ENCODE measurements at places on chromosomes 4 and X.

DNA sequence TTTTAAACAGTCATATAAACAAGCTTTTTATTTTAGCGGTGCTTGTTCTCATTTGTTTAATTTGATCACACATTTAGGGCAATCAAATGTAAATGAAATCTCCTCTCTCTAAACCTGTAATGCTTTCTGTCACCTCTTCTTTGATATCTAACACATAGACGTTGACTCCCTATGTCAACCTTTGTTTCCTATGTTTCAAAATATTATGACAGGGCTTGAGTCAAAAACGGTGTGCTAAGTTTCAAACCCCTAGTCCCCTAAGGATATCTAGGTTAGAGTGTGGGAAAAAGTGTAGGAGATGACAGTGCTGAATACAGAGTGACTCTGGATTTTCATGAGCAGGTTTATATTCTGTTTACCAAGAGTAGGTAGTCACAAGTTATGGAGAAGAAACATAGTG lies 224.0 kb upstream of the CNKSR2 start:
- no peak for DNase-seq

GRCh38 chr4:159545556-159545955 lies 442.7 kb downstream of the RAPGEF2 start:
- no peak for DNase-seq

GRCh38 chr4:673349-674091 lies 556 bp downstream of the ATP5ME start:
- DNase-seq = no peak

DNA sequence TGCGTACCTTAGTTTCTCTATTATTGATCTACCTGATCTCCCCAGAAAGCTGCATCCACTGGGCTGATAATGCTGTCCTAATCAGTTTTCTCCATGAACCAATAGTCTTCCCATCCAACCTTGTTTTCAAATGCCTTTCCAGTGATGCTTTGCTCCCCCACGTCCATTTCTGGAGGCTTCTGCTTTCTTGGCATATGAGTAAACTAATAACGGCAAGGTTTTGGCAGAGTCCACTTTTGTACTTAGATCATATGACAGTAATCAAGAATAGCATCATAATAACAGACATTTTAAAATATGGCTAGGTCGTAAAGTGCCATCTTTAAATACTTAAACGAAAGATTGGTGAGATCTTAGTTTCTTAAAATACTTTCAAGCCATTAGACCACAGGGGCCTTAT lies 38.4 kb upstream of the FAM9B start:
- DNase-seq = no peak

Measured in NCI-H2029 treated with DMSO at 0.1 percent for 48 hours (cell line).